ENCODE measurements at places on chromosomes 13 and 19.

DNA sequence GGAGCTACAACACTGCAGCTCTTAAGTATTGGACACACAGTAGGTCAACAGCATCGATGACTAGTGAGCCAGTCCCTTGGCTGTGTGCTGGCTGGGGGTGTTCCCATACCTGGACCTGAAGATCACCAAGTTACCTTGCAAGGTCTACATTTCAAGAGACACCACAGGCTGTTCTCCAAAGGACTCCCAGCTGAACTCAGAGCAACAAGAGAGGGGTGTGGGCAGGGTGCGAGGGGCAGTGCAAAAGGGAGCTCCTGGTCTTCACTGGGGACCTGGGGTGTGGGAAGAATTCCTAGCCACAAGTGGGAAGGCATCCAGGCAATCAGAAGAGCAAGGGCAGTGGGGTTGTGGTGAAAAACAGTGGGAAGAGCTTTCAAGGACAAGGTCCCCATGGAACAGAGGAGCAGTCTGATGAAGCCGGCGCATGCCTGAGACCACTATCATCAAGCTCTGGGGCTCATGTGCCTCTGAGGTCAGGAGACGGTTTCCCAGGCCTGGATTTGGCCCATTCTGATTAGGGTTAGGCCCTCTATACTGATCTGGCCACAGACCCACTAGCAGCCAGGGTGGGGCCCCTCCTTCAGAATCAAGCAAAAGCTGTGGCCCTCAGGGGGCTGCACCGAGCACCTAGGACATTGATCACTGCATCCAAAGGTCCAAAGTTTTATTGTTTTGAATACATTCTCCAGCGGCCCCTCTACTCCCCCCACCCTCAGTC lies 4.7 kb upstream of the GSK3A start:
- no peak for DNase-seq

DNA sequence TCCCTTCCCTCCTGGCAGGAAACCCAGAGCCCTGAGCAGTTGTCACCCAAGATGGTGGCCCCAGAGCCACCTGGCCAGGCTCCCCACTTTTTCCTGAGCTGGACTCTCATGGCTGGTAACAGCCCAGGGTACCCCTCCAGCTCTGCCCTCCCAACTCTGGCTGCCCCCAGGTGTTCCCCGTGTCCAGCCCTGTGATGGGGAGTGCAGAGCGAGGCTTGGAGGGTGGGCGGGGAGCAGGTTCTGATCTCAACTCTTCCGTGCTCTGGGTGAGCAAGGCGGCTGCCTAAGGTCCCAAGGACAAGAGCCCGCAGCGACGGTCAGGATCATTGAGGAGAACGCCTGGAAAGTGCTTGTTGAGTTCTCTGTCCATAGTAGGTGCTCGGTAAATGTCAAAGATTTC lies 54.7 kb upstream of the GAS6 start:
- DNase-seq, result no peak

- no peak for DNase-seq
These were observed 26.8 kb downstream of the RBM26 start for GRCh38 chr13:79379274-79379673.

DNA sequence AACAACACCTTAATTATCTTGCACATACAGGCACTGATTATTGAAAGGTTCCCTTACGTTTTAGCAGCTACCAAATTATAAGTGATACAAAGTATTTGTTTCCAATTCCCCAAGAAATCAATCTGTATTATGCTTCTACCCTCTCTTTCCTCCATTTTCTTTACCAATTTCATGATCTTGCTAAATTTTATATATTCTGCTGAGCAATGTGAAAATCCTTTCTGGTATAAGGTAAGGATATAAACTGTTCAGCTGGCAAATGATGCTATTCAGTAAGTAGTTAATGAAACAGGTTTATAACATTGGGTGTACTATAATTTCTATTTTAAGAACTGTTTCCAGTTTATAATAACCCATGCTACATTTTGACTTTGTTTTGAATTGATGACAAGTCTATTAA lies 985 bp upstream of the EEF1AKMT1 start:
- DNase-seq, result no peak

GRCh38 chr19:42069619-42070351 lies at the start of gene GRIK5:
Gene GRIK5 (minus strand): TSS chr19:42070206. CDS start chr19:42065770, 4,436 bp downstream.
- no peak for DNase-seq

GRCh38 chr19:41424335-41425173 lies 2.6 kb downstream of the B3GNT8 start:
- DNase-seq, result no peak

DNA sequence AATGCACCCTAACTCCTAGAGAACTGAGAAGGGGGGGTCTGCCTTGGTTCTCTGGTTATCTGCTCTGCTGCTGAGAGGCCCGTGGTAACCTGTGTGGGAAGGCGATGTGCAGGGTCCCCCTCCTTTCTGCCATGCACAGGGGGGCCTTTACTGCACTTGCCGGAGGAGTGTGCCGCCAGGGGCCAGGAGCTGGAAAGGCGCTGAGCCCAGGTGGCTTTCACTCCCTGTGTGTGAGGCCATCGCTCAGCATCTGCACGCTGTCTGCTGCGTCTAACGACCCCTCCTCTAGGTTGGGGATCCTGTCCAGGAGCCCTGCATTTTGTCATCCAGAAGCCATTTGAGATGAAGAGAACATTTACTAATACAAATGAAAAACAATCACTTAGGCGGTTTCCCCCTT lies 37.0 kb upstream of the TEX29 start:
- no peak for DNase-seq

DNA sequence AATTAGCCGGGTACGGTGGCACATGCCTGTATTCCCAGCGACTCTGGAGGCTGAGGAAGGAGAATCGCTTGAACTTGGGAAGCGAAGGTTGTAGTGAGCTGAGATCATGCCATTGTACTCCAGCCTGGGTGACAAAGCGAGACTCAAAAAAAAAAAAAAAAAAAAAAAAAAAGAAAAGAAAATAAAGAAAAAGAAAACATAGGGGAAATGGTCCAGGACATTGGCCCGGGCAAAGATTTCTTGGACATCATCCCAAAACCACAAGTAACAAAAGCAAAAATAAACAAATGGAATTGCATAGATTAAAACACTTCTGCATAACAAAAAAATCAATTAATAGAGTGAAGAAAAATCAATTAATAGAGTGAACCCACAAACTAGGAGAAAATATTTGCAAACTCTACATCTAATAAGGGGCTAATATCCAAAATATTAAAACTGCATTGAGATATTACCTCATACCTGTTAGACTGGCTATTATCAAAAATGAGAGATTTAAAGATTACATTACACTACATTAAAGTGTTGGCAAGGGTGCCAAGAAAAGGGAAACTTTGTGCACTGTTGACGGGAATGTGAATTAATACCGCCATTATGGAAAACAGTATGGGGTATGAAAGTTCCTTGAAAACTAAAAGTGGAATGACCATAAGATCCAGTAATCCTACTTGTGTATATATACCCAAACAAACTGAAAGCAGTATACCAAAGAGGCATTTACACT lies 18.5 kb upstream of the ABCC4 start:
- DNase-seq, result no peak

DNA sequence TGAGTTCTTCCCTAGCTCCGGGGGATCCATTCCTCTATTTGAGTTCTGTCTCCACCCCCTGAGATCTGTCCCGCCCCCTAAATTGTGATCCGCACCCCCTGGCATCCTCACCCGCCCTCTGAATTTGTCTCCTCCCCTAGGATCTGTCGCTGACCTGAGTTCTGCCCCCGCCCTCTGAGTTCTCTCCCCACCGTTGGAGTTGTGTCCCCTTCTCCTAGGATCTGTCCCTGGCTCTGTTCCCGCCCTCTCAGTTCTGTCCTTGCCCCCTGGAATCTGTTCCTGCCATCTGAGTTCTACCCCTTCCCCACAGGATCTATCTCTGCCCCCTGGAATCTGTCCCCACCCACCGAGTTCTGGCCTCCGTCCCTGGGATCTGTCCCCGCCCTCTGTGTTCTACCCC lies 1.0 kb upstream of the SLC17A7 start:
- DNase-seq, result no peak

- DNase-seq, result no peak
These were observed 52.6 kb upstream of the URAD start for GRCh38 chr13:28041031-28041461.

- DNase-seq, result no peak
These were observed 897 bp downstream of the C19orf33 start for GRCh38 chr19:38304866-38305429.

DNA sequence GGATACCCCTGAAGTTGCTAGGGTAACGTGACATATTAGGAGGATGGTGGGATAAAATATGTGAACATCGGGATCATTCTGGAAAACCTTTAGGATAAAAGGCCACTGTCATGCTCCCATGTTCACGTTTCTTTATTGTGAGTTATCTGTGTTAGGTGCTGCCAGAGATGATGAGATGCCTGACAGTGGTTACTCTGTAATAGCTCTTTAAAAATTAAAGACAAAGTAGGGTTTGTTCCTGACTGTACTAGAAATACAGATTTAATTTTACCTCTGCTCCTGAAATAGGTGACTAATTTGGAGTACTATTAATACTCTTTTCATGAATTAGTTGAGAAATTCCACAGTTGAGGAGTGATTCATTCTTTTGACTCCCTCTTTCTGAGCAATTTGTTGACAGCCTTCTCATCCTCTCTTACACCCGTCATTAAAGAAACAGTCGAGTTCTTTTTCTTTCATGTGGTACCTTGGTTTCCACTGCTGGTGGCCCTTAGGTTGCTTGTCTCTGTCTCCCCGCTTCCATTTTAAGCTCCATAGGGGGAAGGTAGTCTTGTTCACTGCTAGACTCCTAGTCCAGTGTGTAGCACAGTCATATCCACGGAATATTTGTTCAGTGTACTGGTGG lies 28.4 kb downstream of the SAE1 start:
- no peak for DNase-seq

GRCh38 chr13:38570706-38571105 lies 116.2 kb upstream of the FREM2 start:
- no peak for DNase-seq

DNA sequence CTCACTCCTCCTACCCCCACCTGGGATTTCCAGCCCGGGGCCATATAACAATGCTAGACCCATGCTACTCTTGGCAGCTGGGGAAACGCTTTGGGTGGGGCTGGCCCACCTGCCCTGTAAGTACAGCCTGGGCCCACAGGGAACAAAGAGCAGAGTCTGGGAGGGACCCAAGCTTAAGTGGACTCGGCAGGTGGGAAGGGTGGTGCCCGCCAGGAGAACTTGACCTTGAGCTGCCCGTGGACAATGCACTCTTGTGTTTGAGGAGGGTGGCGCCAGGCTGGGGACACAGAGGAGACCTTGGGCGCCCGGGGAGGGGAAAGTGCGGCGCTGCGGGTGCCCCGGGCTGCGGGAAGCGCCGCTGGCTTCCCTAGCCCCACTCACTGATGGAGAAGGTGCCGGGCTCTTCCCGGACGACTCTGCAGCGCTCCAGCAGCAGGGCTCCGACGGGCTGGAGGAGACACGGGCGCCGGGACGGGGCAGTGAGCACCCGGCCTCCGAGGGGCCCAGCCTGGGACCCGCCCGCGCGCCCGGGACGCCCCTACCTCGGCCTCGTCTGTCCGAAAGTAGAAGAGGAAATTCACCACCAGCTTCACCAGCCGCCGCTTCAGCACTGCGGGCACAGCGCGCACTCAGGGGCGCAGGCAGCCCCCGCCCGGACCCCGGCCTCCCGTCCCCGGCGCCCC lies 607 bp downstream of the PLEKHJ1 start:
- no peak for DNase-seq

DNA sequence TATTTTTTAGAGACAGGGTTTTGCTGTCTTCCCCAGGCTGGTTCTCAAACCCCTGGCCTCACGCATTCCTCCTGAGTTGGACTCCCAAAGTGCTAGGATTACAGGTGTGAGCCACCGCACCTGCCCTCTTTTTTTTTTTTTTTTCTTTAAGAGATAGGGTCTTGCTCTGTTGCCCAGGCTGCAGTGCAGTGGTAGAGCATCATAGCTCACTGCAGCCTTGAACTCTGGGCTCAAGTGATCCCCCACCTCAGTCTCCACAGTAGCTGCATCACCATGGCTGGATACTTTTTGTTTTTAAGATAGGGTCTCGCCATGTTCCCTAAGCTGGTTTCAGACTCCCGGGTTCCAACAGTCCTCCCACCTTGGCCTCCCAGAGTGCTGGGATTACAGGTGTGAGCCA lies 1.5 kb downstream of the KCNJ14 start:
- DNase-seq, result no peak

DNA sequence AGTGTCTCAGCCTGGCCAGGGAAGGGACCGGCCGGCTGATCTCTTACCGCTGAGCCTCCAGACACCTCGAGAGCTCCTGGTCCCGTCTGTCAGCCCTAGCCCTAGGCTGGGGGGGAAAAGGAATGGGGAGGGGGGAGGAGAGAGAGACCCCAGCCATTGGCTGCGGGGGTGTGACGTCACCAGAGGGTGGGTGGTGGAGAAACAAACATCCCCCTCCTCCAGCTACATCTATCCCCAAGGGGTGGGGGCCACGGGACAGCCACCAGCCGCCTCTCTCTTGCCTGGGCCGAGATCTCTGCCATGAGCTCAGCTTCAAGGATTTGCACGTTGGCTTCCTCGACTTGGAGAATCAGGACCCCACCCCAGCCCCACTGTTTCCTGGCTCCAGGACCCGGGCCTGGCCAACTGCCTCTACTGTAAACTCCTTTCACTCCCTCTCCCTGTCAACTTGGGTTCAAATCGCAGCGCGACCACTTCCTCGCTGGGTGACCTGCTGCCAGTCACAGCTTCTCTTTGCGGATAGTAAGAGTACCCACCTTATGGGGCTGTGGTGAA lies at the start of gene PRX:
PRX (minus strand) TSS at position 88 of the 555 bp plus-strand sequence. CDS start 5,446 bp downstream, outside the sequence.
- no peak for DNase-seq

DNA sequence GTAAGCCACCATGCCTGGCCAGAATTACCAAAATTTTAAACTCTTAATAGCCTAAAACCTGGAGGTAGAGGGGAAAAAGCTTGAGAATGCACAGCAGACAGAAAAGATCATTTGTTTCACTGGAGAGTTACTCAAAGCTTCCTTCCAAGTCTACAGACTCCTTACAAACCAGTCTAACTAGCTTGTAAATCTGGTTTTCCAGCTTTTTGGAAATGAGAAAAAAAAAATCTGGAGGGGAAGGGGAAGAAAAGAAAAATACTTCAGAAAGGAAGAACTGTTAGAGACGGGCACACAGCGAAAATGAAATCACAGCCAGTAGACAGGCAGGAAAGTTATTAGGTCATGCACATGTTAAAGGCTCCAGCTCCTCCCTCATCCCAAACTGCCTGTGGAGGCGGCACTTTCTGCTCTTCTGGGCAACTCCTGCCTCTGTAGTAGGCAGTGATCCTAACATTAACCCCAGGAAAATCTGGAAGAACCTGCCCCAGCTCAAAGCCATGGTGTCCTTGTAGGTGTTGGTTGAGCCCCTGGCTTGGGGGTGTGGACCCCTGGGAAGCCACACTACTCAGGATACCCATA lies 17.3 kb downstream of the PARP4 start:
- no peak for DNase-seq

- DNase-seq, result peak; percentile 3
These were observed 60.9 kb upstream of the MED4 start for GRCh38 chr13:48155848-48156247.

DNA sequence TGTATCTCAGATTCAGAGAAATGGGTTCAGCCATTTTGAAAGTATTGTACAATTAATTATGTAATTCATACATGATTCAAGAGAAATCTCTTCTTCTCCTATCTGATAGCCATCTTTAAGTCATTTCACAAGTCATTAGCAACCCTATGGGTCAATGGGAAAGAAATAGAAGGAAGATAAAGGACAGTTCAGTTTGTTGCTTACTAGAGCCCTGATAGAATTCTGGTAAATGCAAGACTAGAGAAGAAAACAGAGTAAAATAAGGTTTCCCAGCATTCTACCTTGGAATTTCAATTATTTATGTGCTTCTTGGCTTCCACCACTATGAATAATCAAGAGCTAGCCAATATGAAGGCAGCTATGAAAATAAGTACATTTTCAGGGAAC lies 117.7 kb downstream of the LHFPL6 start:
- DNase-seq, result no peak

Measured in foreskin fibroblast (primary cell).